AG08395 (cell line): ENCODE measurements at places on chromosomes 1 and 21.

DNA sequence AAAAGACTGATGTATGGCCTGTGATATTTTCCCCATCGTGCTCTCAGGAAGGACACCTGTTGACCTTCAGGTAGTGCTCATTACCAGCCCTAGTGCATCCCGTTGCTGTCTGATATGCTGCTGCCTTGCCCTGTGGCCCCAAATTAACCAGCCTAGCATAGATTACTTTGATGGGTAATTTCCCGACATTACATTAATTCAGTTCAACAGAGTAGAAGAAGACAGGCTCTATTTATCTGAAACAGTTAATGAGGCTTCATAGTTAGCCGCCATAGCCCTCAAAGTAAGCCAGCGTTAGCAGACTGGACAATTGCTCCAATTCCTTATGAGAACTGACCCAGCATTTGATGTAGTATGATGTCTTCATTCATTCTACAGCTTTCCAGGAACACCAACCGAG, 257.6 kb downstream of the OLFM3 start:
- no peak for DNase-seq

- peak; percentile 91 for DNase-seq
These were observed at the start of gene ADAMTS1 for GRCh38 chr21:26845066-26845758. ADAMTS1 (minus strand) TSS chr21:26845409; CDS start chr21:26844954, 455 bp downstream.

- no peak for DNase-seq
These were observed 46.9 kb downstream of the SLC45A1 start for GRCh38 chr1:8364528-8365442.

DNA sequence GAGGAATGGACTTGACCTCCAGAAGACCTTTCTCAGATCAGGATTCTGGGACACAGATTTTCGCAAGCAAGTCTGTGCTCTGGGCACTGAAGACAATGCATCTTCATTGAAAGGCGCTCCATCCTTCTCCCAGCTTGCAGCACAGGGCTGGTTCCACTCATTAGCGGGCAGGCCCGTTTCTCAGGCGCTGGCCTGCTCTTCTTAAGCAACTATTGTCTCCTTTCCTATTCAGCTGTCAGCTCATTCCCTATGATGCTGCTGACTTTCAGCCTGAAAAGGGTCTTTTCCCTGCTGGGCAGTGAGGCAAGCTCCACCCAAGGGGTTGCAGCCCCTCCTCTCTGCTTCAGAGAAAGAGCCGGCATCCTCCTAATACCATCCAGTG, 91.9 kb upstream of the PLXNA2 start:
- DNase-seq: no peak

DNA sequence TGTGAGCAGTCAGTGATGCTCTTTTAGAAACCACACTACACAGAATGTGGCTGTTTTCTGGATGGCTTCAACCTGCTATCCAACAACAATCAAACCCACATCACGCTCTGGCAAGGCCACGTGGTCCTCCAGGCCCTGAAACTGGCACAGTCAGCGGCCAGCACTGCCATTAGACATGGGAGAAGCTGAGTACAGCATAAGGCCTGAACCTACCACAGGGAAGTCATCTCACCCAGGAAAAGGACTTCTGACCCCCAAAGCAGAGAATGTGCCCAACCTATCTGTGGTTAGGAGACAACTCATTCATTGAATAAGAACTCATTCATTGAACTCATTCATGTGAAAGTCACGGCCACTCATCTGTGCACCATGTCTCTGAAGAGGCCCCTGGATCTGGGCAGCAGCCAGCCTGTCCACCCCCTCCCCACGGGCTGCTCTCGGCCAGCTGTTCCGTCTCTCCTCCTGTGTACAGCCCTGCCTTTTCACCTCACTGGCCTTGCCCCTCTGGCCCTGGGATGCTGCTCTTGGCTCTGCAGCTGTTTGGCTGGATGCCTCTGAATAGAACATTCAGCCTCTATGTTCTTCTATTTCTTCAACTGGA, 41.1 kb downstream of the C1orf198 start:
- DNase-seq: no peak

DNA sequence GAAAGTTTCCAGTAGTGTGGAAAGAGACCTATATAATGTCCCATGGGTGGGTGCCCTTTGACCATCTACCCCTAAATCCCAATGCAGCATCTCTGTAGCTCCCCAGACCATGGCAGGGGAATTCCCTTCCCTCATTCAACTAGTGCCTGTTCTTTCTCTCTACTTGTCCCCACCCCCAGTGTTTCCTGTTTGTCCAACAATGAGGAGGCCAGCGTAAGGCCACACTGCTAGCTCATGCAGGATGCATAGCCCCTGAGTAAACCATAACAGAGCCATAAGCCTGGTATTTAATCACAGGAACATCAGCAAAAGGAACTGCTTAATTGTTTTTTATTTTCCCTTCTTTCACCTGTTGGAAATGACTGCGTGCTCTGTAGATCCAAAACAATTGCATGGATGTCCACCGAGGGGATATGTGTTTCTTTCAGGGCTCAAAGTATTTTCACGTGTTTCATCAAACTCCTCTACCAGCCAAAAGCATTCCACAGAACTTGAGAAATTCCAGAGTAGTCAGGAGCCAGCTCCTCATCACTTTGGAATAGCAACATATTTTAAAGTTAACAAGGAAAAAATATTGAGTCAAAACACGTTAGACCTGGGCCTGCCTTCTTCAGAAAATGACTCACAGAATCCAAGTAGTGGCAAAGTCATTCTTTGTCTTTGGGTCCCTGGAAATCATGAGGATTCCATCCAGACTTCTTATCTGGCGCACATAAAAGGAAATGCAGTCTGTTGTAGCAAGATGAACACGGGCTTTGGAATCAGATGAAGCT, 162.5 kb upstream of the SGIP1 start:
- peak; percentile 73 for DNase-seq

- no peak for DNase-seq
These were observed 4.0 kb upstream of the HLX start for GRCh38 chr1:220875260-220875659.

GRCh38 chr1:93746021-93746812, 64.6 kb upstream of the BCAR3 start:
- DNase-seq: no peak

DNA sequence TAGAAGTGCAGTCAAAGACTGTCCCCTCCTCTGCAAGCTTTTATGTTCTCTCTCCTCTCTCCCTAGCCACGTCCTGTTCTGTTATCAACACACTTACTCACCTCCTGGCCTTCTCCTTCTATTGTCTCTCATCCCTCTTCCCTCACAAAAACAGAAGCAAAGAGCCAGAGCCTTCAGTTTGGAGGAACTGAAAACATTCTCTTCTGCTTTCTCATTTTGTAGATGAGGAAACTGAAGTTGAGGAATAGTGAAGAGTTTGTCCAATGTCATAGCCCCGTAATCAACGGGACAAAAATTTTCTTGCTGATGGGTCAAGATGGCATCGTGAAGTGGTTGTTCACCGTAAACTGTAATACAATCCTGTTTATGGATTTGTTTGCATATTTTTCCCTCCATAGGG, 1.9 kb downstream of the NLRP3 start:
- DNase-seq: no peak

GRCh38 chr1:156342166-156342955, 4.0 kb downstream of the TSACC start:
- DNase-seq: no peak

- no peak for DNase-seq
These were observed 34.0 kb upstream of the MAGOH start for GRCh38 chr1:53272349-53272748.

GRCh38 chr1:43363283-43363934, 4.4 kb downstream of the ELOVL1 start:
- DNase-seq: no peak

GRCh38 chr1:174451408-174451807, 3.6 kb downstream of the GPR52 start:
- no peak for DNase-seq

DNA sequence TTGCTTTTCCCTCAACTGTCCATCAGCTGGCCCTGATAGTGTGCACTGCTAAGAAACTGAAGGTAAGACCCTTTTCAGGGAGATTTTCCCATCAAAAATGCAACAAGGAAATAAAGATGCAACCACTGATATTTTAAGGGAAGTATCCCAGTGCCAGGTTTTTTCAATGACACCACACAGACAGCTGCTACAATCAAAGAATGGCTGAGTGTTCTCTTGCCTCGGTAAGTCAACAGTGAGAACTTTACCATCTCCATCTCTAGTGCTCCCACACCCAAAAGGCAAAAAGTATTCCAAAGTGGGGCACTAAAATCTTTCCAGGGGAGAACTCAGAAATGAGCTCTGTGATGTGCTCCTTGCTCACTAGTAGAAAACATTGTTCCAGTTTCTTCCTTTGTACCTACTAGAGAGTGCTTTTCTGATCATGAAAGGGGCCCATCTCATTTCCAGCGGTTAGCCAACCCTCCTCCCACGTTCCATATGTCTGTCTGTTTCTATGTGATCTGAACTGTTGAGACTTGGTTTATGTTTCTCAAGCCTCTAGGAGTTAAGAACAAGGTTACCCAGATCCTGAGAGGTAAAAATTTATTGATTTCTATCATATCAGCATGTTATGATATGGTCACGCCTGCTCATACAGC, 67.6 kb upstream of the NEK2 start:
- DNase-seq: no peak

DNA sequence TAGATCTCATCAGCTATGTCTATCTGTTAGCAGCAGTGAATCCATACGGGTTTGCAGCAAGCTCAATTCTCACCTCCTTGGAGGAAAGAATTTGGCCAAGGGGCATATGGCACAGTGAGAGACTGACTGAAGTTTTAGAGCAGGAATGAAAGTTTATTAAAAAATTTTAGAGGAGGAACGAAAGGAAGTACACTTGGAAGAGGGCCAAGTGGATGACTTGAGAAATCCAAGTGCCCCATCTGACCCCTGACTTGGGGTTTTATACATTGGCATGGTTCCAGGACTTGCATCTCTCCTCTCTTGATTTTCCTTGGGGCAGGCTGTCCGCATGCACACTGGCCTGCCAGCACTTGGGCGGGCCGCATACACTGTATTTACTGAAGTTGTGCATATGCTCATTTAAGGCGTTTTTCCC, 9.2 kb upstream of the OSBPL9 start:
- no peak for DNase-seq

DNA sequence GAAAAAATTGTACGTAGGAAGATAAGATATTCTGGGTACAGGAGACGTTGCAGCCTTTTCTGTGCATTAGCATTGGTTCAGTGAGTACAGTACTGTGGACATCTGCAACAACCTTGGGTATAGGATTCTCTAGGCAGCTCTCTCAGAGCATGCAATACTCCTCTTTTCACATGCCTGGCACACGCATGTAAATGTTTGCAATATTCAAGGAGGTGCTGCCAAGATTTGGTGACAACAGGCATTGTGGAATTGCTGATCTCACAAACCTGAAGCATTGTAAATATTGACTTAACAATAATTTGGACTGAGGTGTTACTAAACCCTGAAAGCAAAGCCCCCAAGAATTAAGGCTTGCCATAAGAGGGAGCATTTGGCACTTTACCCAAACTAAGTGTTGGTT, 126.8 kb downstream of the GRIK1 start:
- DNase-seq: no peak

GRCh38 chr1:231534703-231535159, 6.3 kb downstream of the TSNAX start:
- DNase-seq: no peak

- no peak for DNase-seq
These were observed 84.3 kb downstream of the PTGS2 start for GRCh38 chr1:186595969-186596368.

DNA sequence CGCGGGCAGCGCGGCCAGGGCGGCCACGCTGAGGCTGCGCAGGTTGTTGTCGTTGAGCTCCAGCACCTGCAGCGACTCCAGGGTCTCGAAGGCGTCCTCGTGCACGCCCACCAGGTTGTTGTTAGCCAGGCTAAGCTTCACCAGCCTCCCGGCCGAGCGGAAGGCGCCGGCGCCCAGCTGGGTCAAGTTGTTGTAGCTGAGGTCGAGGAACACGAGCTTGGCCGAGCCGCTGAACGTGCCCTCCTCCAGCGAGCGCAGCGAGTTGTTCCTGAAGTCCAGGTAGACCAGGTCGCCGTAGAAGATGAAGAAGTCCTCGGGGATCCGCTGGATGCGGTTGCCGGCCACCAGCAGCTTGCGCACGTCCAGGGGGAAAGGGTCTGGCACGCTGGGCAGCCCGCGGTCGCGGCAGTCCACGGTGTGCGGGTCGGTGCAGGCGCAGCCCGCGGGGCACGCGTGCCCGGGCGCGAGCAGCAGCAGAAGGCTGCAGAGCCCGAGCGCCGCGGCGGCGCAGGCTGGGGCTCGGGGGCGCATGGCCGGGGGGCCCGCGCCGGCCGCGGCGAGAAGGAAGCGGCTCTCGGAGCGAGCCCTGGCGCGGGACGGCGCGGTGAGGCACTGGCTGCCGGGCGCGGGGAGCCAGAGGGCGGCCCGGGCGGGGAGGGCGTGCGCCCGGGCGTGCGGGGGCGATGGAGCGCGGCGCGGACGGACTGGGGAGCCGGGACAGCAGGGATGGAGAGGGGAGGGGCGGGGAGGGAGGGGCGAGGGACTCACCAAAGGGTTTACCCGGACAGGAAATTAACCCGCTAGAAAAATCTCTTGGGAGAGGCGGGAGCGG, 524 bp downstream of the LRRC38 start:
- no peak for DNase-seq

- DNase-seq: no peak
These were observed 8.0 kb upstream of the SLC30A2 start for GRCh38 chr1:26053718-26054560.

- no peak for DNase-seq
These were observed 72.1 kb downstream of the SYT2 start for GRCh38 chr1:202638019-202638700.

DNA sequence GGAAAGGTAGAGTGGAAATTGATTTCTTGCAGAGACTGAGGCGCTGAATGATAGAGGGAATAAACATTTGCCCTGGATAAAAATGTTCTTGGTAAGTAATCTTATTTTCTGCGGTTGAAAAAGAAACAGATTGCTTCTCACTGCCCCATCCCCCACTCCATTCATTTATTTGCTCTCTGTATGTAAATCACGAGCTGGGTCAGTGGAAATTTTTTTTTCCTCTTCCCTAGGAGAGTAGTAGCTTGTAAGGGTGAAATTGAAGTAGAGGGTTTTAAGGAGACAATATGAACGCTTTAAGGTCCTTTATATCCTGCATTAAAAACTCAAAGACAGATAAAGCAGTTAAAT, 1.4 kb upstream of the BRINP3 start:
- DNase-seq: no peak
